ENCODE measurements at places on chromosomes 6 and 20.

- no peak for DNase-seq
Measured at GRCh38 chr6:118736440-118736839, 85.0 kb upstream of the CEP85L start.

- no peak for DNase-seq
Measured at GRCh38 chr6:137734005-137734874, 132.8 kb upstream of the TNFAIP3 start.

- DNase-seq, result no peak
Measured at GRCh38 chr6:113315165-113315564, 542.0 kb upstream of the MARCKS start.

- no peak for DNase-seq
Measured at GRCh38 chr6:99318566-99318965, 30.9 kb downstream of the FAXC start.

DNA sequence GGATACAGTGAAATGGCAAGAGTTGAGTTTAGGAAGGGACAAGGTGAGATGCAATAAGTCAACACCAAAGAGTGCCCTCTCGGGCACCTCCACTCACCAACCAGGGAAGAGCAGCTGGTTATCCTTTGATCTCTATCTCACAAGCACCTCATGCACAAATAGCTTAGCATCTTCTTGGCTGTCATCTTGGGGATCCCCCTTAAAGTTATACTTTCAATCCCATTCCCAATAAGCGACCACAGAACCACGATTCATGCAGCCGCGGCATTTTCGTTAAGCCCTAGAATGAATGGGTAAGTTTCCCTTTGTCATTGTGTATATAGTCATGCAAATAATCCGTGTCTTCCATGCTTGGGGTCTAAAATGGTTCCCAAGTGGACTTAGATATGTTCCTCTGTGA is 73.5 kb downstream of the ADTRP start:
- no peak for DNase-seq

All from SHP77 (cell line).